ENCODE measurements at places on chromosomes 7 and 10.

- DNase-seq = no peak
Observed at GRCh38 chr7:5419539-5420066, 4.0 kb downstream of the TNRC18 start.

DNA sequence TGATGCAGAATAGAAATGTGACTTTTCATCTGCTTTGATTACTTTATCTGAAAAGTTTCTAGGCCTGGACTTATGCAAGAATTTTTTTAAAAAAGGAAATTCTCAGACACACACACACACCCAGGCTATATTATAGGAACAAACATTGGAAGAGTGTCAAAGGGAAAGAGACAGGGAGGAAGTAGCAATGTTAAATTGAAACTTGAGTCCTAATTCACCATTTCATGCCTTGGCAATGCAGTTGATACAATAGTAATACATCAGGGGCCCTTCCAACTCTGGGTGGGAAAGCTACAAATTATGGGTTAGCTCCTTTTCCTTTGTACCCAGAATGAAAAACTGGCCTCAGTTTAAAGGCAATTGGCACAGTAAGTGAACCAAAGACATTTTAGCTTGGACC is 258.0 kb upstream of the LYZL1 start:
- no peak for DNase-seq

GRCh38 chr10:21174715-21175495 is 277.8 kb upstream of the NEBL start:
- no peak for DNase-seq

GRCh38 chr7:7564323-7564780 is 2.3 kb upstream of the MIOS start:
- DNase-seq = no peak

DNA sequence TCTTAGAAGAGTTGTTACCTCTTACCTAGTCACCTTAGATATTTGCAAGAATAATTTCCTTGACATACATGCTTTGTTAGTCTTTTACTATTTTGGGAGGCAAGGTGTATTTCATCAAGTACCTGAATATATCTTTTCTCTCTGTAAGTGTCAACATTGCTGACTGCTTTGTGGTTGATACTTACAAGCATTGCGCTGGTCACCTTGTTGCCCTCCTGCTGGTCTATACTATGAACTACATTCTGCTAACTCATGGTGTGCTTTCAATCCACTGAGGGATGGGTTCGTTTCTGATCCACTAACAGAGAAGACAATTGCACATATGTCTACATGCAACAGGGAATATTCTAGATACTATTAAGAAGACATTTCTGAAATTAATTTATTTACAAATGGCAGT is 837.8 kb upstream of the COBL start:
- DNase-seq = no peak

DNA sequence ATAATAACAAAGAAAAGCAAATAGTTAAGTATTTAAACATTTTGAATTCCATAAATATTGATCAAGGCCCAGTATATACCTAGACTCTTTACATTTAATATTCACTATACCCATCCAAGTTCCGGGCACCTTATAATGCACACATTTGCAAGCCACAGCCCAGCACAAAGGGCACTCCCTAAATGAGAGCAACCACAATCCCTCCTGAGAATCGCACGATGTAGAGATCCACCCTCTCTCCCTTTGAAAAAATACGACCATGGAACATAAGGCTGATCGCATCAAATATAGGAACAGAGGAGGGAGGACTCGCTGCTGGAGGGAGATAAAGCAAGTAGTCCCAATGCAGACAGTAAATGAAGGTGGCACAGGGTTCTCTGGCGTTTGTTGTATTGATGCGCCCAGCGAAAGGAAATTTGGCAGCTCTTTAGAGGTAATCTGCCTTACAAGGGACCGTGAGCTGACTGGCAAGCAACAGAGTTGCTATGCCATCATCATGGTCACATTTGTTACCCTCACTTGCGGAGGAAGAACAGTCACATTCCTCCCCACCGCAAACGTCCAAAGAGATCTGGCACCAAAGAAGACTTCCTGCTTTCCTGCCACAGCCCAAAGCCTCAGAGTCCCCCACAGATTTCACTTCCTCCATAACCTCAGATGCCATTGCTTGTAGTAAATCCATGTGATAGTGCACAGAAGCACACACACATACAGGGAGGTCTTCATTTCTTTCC is 16.1 kb upstream of the TAS2R40 start:
- no peak for DNase-seq

DNA sequence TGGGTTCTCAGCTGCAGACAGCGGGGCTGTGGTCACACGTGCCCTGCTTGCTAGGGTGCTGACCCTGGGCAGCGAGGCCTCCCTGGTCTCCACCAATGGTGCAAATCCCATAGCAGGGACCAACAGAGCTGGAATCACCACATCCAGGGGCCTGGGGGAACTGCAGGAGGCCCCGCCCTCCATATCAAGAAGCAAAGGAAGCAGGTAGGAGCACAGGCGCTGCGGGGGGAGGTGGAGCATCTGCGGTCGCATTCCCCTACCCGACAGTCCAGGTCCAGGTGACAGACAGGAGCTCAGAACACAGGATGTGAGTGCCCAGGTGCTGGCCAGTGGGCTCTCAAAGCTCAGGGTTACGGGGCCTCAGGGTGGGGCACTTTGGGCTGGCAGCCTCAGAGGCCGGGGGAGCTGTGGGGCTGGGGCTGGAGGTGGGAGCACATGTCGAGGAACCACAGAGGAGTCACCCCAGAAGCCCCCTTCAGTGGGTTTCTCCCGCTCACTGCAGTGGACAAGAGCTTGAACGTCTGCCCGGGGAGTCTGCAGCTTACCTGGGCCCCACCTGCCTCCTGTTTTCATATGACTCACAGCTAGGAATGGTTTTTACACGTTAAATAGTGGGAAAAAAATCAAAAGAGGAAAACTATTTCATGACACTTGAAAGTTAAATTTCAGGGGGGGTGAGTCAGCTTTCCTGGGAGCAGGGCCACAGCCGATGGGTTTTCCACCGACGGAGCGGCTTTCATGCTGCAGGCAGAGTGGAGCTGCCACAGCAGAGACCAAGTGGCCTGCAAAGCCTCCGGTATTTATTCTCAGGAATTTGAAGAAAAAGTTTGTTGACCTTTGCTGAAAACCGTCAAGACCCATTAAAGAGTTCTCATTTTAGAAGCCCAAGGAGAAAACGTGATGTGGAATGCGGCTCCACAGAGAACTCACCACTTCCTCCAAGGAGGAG is 148.7 kb upstream of the PPP2R2D start:
- no peak for DNase-seq

- no peak for DNase-seq
Observed at GRCh38 chr10:95840681-95841080, 67.1 kb upstream of the CC2D2B start.

GRCh38 chr10:28796606-28797512 is 119.5 kb downstream of the BAMBI start:
- no peak for DNase-seq

DNA sequence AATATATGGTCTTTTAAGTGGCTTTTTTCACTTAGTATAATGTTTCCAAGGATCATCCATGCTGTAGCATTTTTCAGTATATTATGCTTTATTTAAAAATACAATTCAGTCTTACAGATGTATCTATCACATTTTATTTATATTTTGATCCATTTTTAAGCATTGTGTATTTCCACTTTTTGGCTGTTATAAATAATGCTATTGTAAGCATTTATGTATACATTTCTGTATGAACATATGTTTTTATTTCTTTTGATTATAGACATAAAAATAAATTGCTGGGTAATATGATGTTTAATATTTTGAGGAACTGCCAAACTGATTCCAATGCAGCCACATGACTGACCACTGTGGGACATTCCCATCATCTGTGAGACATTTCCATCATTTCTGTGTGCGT is 1662.0 kb downstream of the REEP3 start:
- DNase-seq = no peak

- DNase-seq = no peak
Observed at GRCh38 chr10:112957640-112958092, 7.6 kb downstream of the TCF7L2 start.

DNA sequence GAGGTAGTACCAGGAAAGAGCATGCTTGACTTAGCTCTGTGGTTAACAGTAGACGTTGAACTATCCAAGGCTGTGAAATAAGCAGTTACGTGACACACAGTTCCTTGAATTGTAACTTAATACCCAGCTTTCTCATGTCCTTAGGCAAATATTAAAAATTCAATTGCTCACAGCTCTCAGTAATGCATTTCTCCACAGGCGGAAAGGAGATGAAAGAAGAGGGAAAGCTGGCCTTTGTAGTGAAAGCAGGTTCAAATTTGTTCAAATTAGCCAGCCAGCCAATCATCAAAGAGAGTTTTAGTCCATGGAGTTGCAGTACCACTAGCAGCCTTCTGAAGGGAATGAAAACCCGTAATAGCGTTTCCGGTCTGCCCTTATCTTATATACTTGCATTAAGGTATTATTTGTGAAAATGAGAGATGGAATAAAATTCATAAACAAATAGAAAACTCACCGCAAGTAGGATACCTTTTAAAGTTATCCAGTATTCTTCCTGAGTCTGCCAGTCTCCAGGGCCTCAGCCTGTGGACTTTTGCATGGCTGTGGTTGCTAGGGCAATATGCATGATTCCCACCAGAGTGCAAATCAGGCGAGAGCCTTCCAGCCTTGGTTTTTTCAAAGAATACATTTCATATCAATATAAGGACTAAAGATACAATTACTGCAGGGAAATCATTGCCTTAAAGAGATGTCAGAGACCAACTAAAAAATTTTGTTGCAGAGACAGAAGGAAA is 795.5 kb downstream of the TNS3 start:
- no peak for DNase-seq

- DNase-seq = no peak
Observed at GRCh38 chr10:19922236-19922963, 106.2 kb downstream of the PLXDC2 start.

GRCh38 chr10:73781548-73781878 is 335 bp upstream of the CHCHD1 start:
- DNase-seq = no peak

- no peak for DNase-seq
Observed at GRCh38 chr7:100407285-100408180, 21.0 kb downstream of the ZCWPW1 start.

GRCh38 chr10:70255329-70256299 is 22.4 kb upstream of the PPA1 start:
- no peak for DNase-seq

- DNase-seq = no peak
Observed at GRCh38 chr7:31310321-31310935, 30.1 kb downstream of the NEUROD6 start.

DNA sequence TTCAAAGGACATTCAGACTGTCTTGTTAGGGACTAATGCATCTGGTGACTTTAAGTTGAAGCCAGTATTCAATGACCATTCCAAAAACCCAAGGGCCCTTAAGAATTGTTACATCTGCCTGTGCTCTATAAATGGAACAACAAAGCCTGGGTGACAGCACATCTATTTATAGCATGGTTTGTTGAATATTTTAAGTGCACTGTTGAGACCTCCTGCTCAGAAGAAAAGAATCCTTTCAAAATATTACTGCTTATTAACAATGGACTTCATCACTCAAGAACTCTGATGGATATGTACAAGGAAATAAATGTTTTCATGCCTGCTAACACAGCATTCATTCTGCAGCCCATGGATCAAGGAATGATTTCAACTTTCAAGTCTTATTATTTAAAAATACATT is 33.1 kb upstream of the CYP26C1 start:
- no peak for DNase-seq

GRCh38 chr10:43781480-43782361 is 133.0 kb upstream of the ZNF32 start:
- DNase-seq = no peak

- DNase-seq = no peak
Observed at GRCh38 chr10:3229815-3230214, 57.2 kb upstream of the PITRM1 start.

DNA sequence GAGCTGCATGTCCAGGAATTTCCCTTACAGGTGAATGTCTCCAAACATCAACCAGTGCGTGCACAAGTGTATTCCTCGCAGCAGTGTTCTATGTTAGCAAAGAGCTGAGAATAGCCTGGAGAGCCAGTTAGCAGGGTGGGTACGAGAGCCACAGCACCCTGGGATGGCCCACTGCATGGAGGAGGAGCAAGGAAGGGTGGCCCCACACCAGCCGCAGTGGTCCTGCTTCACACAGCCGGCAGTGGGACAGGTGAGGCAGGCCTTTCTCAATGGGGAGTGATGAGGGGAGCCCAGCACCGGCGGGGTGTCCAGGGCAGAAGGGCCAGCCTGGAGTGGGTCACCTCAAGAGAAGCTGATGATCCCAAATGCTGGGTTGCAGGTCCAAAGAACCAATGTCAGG is 240.7 kb downstream of the TCERG1L start:
- no peak for DNase-seq

DNA sequence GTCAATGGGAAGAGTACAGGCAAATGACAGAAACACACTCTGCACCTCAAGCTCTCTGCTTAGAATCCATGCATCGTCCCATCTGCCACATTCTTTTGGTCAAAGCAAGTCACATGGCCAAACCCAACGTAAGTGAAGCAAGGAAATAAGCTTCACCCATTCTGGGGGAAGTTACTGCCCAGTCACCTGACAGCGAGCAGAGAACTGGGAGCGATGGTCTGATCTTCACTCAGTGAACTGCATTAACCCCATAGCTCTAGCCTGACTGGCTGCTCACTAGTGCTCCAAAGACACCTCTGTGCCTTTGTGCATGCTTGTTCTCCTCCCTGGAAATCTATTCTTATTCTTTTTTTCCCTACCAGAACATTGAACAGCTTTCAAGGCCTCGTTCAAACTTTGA is 89.9 kb downstream of the APBB1IP start:
- no peak for DNase-seq

DNA sequence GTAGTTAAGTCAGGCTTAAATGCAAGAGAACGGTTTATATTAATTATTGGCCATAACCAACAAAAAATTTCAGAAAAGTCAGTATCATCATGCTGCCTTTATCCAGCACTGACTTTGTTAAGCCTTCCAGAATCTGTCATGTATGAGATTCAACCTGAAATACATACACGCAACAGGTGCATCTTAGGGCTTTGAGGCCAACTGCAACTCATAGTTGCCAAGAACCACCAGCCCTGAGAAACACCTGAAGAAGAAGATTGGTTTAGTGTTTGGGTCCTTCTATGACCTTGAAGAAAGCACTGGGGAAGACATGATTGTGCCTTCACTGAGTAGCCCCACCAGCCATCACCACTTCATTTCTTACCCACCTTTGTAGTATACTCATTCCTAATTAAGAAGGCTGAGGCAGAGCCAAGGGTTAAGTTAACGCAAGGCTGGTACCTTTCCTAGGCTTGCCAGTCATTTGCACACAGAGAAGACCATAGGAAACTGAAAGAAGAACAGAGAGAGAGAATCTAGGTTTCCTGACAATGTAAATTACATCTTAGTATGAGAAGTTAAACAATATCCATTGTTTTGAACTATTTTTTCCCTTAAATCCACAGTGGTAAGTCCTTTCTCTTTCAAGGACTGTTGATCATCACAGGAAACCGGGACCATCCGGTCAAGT is 200.1 kb upstream of the PRKCQ start:
- no peak for DNase-seq

DNA sequence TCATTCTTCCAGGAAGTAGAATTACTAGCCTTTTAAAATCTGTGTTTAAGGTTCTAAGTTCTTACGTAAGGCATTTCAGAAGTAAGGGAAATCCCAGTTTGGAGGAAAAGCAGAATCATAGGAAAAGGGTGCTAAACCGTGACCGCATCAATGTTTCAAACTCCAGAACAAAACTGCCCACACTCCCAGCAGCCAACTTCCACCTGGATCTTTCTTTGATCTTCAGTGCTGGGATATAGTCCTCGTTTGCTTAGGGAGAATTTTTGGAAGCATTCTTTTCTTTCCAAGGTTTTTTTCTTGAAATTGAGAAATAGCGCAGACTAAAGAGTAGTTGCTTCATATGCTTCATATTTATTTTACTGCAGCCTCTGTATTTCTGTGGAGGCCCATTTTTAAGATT is 8.9 kb downstream of the PROSER2 start:
- no peak for DNase-seq

All from iPS DF 6.9 (cell line).